ENCODE measurements at places on chromosomes 2 and 18.

- no peak for DNase-seq
Measured at GRCh38 chr2:226048611-226049010, 649.1 kb downstream of the NYAP2 start.

DNA sequence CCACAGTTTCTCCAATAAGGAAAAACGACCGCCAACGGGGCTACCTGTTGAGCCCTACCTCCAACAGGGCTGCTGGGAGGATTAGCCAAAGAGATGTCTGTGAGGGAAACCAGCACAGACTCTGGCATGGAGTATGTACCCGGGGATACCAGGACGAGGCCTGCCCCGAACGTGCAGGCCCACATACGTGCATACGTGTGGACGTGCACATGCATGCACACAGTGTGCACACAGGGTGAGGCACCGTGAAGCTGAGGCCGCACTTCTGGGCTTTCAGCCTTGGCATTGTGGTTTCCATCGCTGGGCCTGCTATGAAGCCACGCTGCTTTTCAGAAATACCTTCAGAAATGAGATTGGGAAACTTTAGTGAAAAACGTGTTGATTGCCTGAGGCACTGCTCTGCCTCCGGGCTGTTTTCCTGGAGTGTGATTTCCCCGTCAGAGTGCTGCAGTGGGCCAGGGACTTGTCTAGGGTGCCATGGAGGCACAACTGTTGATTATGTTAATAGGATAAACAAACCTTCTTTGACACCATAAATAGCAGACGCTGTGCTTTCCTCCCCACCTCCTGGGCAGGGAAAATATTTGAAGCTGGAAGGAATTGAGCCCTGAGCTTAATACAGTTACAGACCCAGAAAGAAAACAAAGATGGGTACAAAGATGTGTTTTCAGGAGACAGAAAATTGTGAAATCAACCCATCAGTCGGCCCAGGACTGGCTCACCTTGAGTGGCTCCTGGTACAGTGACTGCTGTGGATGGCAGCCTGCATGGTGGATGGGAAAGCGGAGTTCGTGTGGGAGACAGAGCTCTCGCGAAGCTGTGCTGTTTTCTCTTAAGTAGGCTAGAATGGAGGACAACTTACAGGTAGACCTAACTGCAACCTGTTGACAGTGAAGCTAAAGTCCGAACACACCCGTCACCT is 182.3 kb downstream of the FAM210A start:
- no peak for DNase-seq

DNA sequence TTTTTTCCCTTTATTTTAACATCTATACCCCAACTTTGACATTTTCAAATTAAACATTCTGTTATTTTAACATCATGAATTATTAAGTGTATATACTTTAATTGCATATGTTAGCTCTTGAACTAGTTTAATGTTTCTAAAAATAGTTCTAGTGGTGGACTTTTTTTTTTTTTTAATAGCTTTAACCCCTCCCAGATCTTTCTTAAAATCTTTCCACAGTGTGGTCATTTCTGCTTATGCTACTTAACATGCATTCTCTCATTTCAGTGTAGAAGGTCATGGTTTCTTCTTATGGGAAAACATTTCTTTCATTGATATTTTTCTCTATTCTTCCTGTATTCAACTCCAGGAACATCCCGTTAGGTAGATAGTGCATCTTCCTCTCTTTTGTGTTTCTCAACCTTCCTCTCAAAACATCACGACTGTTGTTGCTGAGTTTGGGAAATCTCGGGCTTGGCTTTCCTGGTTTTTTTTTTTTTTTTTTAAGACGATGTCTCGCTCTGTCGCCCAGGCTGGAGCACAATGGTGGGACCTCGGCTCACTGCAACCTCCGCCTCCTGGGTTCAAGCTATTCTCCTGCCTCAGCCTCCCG is 849 bp upstream of the TMEM18 start:
- DNase-seq: no peak

DNA sequence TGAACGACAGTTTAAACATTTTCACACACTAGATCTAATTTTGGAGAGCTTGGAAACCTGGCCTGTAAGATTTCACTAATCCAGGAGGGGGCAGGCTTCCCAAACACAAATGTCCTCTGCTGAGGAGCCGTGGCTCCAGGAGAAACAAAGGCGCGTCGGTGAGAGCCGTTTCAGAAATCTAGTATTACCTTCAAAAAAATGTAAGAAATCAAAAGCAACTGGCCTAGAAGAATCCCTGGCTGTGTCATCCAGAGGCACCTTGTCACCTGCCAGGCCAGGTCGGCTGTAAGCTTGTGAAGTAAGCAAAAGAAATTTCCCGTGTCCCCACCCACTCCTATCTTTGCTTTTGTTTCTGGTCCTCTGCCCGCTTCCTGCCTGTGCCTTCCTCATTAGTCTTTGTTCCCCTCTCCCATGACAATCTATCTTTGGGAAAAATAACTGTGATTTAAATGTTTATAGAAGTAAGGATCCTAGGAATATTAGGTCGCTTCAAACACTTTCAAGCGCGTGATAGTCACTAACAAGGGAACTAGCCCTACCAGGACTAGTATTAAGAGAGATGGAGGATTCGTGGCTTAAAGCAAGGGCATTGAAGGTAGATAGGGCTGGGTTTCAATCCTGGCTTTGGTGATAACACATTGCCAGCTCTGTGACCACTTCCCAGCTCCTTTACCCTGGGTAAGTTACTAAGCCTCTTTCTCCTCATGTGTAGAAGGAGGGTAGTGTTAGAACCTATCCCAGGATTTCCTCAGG is 99.5 kb upstream of the STK39 start:
- DNase-seq: peak; percentile 83

DNA sequence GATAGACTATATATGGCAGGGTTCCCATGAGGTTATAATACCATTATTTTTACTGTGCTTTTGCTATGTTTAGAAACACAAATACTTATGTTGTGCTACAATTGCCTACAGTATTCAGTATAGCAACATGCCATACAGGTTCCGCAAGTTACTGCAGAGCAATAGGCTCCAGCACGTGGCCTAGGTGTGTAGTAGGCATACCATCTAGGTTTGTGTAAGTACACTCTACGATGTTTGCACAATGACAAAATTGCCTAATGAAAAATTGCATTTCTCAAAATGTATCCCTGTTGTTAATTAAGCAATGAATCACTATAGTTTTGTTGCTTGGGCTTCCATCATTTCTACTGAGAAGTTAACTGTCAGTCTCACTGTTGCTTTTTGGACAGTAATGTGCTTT is 9.8 kb downstream of the CD302 start:
- no peak for DNase-seq

DNA sequence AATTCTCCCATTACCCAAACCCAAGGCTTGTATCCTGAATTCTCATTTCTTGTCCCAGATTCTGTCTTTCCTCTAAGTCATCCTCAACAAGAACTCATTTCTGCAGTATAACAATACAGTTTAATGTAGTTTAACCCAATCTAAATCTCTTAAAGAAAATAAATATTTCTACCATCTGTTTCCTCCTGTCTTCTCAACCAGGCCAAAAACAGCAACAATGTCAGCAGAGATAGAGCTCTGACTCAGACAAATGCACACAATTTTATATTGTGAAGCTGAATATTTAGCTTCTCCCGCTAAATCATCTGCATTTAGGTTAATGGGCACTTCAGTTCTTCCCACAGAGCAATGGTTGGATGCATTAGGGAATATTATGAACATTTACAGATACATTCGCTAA is 35.7 kb upstream of the KYNU start:
- DNase-seq: no peak

DNA sequence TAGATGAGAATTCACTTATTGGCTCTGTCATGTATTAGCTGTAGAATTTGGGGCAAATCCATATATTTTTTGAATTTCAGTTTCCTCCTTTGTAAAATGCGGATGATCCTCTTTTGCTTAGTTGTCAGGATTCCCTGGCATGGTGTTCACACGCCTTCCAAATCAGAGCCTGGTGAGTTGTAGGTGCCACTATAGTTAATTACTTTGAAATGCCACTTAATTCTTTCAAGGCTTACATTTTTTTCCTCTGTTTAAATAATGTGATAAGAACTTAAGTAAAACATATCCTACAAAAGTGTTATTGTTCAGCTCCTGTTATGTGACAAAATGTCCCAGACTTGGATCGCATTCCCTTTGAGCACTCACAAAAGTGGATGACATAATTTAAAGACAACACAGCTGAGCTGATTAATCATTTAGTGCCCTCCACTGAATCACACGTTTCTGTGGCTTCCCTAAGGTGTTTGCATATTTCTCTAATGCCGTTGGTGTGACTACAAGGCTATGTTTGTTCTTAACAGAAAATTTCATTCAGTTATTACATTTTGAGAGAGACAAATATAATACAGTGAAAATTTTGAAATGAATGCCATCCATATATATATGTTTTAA is 471.2 kb upstream of the CHST9 start:
- DNase-seq: no peak

GRCh38 chr2:222038067-222038802 is 260.6 kb downstream of the PAX3 start:
- no peak for DNase-seq

DNA sequence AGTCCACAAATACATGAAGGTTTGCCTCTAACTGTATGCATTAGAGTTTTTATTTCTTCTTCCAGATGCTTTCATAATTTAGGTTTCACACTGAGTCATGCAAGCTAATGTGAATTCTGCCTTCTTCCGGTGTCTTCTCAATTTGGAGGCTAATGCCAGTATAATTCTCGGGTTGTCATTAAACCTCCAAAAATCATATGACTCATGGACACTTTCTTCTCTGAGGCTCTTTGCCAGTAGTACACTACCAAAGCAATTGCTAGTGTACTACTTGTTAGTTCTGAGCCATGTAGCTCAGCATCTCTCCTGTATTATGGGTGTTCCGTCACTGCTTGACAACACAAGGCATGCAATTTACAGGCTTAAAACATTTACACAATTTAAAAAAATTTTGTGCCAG is 137.1 kb downstream of the VWC2L start:
- DNase-seq: no peak

- no peak for DNase-seq
Measured at GRCh38 chr2:141513853-141514252, 617.0 kb downstream of the LRP1B start.

DNA sequence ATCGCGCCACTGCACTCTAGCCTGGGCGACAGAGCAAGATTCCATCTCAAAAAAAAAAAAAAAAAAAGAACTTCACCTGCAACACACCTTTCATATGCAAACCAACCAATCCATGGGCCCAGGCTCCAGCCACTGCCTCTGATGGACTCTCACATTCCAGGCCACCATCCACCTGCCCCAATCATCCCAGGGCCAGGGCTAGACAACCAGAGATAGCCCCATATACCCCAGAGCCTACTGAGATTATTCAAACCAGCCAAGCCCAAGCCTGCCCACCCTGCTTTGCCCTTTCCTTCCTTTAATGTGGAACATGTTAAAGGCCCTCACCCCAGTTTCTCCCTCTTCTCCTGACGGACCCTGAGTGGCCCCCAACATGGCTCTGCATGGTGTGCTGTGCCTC is 57.0 kb downstream of the MRPL35 start:
- no peak for DNase-seq

- no peak for DNase-seq
Measured at GRCh38 chr2:25532521-25532920, 140.9 kb downstream of the DTNB start.

DNA sequence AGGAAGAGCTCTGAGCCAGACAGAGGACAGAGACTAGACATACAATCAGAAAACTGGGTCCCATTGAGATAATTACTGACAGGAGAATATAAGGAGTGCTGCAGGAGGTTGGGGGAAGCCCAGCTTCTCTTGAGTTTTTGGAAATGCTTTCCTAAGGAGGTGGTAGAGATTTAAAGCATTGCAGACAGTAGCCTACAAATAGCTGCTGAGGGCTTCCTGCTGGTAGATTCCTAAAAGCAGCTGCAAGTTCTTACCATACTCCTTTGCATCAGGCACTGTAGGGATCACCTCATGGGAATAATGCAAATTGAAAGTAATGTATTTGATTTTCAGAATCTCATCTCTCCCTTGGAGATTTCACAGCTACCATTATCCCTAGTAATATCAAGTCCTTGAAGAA is 902.6 kb upstream of the GCFC2 start:
- no peak for DNase-seq

DNA sequence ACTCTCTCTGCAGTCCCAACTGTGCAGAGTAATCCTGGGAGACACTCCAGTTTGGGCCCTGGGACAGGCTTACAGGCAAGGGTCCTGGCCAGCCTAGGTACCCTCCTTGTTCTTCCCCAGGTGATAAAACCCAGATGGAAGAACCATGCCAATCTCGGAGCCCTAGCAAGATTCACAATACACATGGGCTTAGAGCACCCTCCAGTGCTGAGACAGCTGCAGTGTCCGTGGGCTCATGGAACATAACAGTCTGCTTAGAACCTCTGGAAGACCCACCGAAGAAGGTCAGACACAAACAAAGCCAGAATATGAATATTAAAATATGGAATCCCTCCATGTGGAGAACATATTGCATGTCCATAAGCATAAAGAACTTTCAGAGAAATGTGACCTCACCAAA is 568.1 kb downstream of the KCNJ3 start:
- DNase-seq: no peak

DNA sequence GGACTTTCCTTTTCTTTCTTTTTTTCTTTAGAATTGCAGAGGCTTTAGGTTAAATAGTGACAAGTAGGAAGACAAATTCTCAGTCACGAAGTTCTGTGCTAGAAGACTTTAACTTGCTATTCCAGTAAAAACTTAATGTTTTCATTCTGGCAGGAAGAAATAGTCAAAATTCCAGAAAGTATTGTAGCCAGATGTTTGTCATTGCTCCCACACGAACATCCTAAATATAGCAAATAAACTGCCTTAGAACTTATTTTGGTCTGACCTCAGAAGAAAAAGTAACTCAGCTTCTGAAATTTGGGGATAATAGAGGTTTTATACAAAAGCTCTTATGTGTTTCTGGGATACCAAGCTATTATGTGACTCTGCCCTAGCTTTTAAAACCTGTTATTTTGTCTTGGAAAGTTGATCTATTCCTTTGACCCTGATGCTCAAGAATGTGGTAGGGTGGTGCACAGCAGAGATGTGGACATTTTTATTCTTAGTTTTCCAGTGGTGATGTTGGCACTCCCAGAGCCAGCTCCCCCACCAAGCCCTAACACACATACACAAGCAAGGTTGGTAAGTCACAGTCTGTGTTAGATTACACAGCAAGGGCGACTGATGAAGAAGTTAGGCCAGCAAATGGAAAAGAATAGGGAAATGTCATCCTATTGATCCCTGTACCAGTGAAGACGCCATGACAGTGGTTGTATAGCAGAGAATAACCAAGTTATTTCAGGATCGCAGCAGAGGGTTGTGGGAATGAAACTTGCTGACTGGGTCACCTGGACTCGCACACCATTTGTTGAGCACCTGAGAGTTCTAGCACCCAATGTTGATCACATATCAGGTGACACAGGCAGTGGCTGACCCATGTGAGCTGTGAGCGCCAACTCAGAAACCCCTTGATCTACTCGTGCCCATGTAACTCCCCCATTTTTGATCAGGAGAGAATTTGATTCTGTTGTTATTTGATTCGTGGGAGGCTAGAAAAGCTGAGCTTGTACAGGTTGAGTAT is 23.7 kb downstream of the FARP2 start:
- DNase-seq: no peak

GRCh38 chr18:30404422-30404821 is 638.1 kb downstream of the DSC3 start:
- no peak for DNase-seq

All from activated effector memory CD4-positive, alpha-beta T cell treated with anti-CD3 and anti-CD28 coated beads, Interleukin-2, amount 50 U/mL, for 16 hours (primary cell).